ENCODE measurements at places on chromosomes 3 and 15.

DNA sequence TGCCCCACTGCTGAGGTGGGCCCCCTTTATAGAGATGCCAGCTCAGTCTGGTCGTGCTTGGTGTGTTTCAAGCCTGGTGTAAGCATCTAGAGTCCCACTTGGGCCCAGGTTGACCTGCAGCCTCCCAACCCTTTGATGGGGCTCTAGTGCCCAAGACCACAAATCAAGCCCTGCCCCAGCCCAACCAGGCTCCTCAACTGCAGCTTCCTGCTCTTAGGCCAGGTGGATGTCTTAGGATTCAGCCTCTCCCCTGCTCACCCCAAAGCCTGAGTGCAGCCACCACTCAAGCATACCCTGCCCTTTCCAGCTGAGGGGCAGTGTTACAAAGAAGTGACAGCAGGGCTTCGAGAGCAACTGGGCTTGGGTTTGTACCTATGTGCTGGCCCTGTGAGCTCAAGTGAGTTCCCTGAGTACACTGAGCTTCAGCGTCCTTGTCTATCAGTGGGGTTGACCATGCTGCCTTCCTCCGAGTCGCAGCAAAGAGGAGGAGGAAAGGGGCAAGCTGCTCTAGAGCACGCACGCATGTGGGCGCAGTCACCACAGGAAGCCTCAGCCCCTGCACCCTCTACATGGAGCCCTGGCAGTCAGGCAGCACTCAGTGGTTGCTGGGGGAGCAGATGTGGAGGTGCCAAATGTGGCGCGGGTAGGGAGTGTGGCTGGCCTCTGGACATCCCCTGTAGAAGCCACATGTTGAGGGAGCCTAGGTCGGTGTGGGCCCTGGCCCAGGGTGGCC lies 120.7 kb downstream of the EEFSEC start:
- no peak for DNase-seq

- no peak for DNase-seq
Observed at GRCh38 chr3:46422617-46423016, 15.6 kb downstream of the CCRL2 start.

DNA sequence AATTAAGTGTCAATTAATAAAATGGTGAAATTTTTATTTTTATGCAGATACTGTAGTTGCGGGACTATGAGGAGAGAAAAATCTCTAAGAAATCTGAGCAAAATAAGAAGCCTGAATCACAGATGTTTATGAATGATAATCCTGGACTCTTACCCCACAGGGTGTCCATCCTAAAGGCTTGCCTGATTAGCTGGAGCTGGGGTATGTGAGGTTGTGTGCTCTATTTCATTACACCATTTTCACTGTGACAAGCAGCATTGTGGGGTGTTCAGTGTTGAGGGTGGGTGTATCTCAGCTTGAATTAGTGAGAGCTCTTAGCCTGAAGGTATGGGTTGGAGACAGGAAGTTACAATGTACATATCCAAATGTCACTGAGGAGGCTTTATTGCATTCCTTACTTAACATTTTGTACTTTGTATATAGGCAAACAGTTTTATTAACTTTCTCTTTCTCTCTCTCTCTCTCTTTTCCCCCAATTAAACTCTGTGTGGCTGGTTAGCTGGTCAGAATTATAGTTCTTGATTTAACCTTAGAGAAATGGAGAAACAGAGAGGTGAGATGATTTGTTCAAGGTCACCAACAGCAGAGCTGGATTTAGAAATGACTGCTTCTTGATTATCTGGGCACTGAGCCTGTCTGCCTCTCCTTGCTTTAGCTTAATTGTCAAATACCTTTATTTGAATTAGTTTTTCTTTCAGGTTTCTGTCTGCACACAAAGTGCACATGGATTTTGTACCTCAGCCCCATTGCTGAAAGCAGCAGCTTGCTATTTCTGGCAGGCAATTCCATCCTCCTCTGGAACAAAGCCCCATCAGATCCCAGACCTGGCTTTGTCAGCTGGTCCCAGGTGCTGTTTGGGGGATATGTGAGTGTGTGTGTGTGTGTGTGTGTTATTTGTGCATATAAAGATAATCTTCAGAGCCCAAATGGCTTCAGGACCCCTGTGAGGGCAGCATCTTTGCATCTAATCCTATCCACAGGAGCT lies 35.8 kb downstream of the GJD2 start:
- no peak for DNase-seq

GRCh38 chr15:79088426-79089205 lies 2.0 kb downstream of the RASGRF1 start:
- DNase-seq = no peak

GRCh38 chr3:197522881-197523441 lies 32.8 kb downstream of the BDH1 start:
- DNase-seq = no peak

DNA sequence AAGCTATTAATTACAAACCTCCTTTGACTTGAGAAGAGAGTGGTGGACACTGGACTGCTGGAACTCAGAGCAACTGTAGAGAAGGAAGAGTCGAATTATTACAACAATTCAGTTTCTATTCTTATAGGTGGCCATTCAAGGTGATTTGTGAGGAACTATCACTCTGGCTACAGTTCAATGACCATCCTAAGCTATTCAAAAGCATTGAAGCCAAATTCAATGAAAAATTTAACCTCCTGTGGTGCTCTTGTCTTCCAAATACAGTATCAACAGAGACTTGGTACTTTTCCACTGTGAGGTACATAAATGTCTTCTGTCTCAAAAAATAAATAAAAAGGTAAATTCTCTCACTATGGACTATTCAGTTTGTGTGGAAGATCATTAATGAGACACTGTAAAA lies 513.3 kb upstream of the SEMA6D start:
- DNase-seq = no peak

Measured in stimulated activated CD8-positive, alpha-beta memory T cell treated with anti-CD3 and anti-CD28 coated beads, Interleukin-4, amount 100 ng/mL, for 1 hour (primary cell).